Pancreas (tissue), 10 donors: ENCODE measurements at places on chromosomes 2 and 18.
A peak's percentile ranks its signal among the peaks of the same experiment; 100 is the strongest.

DNA sequence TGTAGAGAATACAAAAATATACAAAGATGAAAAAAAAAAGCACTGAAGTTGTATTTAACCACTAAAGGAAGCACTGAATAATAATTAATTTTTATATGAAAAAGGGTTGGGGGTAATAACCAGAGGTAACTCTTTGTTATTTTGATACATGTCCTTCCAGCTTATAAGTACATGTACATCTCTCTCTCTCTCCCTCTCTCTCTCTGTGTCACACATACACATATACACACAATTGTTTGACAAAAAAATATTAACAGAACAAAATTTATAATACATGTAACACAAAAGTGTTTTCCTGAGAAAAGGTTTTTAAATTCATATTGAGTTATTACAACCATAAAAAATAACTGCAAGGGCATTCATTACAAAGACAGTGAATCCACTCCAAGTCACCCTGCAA, 4.6 kb downstream of the WIPF1 start:
- DNase-seq = no peak

DNA sequence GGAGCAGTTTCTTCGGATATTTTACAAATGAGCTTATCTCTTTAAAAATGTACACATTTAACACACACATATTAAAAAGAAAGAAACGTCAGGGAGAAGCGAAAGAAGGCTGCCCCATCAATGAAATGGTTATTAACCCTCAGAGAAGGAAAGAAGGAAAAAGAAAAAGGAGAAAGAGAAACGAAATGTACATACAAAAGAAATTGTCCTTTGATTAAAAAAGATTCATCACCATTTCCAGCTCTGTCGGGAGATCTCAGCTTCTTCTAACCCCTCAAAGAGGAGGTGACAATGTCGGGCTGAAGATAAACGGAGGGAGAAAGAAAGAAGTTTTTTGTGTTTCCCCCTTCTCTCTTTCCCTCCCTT, 1.5 kb downstream of the IKZF2 start:
- DNase-seq = no peak

- no peak for DNase-seq
These were observed 55.0 kb downstream of the EPB41L3 start for GRCh38 chr18:5488844-5489243.

DNA sequence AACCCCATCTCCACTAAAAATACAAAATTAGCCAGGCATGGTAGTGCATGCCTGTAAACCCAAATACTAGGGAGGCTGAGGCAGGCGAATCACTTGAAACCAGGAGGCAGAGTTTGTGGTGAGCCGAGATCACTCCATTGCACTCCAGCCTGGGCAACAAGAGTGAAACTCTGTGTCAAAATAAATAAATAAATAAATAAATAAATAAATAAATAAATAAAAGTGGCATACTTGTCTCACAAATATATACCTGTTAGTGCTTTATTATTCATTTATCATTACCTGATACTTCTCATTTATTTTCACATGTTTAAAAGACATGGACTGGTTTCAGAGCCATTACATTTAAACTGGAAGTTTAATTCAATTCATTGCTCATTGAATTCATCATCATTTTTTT, 491.4 kb upstream of the CDH7 start:
- no peak for DNase-seq

- DNase-seq = peak; percentile 48
These were observed 289.8 kb upstream of the SPRED2 start for GRCh38 chr2:65722028-65722778.

DNA sequence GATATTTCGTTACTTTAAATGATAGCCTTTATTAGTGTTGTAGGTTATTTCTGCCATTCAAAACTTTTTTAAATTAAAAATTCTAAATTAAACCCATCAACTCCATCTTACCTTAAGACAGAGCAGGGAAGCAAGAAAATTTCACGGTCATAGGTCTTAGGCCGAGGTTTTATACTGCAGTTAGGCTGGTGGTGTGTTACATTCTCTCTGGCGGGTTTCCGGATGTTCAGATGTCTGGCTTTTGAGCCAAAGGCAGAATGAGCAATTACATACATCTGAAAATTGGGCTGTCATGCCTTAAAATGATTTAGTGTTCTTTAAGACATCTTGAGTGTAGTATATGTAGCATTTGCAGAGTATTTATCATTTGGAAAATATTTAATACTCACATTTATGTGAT, 27.9 kb downstream of the GLS start:
- DNase-seq = no peak

GRCh38 chr2:16588565-16588964, 77.1 kb downstream of the CYRIA start:
- DNase-seq = no peak

GRCh38 chr2:27494944-27495554, at the start of gene FNDC4:
Gene FNDC4 (minus strand): TSS chr2:27495200. CDS start chr2:27494679, 521 bp downstream.
- DNase-seq = no peak

GRCh38 chr18:72965616-72966015, 97.8 kb upstream of the NETO1 start:
- no peak for DNase-seq

GRCh38 chr2:68970566-68971265, 3.7 kb upstream of the GKN1 start:
- DNase-seq = no peak

DNA sequence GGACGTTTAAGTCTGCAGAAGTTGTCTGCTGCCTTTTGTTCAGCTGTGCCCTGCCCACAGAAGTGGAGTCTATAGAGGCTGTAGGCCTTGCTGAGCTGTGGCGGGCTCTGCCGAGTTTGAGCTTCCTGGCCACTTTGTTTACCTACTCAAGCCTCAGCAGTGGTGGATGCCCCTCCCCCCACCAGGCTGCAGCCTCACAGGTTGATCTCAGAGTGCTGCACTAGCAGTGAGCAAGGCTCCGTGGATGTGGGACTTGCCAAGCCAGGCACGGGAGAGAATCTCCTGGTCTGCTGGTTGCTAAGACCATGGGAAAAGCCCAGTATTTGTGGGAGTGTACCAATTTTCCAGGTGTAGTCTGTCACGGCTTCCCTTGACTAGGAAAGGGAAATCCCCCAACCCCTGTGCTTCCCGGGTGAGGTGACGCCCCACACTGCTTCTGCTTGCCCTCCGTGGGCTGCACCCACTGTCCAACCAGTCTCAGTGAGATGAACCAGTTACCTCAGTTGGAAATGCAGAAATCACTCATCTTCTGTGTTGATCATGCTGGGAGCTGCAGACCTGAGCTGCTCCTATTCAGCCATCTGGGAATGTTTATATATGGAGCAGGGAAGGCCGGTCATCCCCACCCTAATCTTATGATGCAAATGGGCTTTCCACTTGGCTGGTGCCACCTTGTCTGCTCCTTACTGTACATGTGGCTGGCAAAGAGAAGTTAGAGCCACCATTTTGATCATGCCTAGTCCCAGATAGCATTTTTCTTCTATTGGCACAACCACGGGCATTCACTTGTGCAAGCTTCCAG, 156.9 kb upstream of the ITGA6 start:
- peak; percentile 71 for DNase-seq

GRCh38 chr2:33213648-33214047, 262.8 kb upstream of the RASGRP3 start:
- no peak for DNase-seq

- no peak for DNase-seq
These were observed 48.3 kb upstream of the SEMA4C start for GRCh38 chr2:96918092-96918753.

- no peak for DNase-seq
These were observed 62.2 kb downstream of the MAP3K19 start for GRCh38 chr2:134985061-134985460.

DNA sequence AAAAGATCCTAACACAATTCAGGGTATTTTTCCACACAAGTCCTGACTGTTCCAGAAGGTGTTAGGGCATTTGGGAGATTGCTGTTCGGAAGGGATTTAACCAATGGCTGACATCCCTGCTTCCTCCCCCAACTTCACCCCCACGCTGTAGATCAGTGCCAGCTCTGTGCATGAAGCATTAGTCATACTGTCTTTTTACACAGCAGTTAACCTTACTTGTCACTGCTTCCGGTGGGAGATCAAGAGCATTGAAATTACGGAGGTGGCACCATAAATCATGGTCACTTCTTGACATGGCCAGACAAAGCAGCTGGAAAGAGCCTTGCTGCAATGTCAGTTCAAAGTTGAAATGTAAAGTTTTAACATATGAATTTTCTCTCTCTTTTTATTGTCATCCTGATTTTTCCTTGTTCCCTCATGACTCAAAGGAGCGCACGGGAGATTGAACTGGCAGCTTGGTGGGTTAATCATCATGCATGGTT, 70.2 kb downstream of the HRH4 start:
- DNase-seq = no peak

- DNase-seq = no peak
These were observed 355.0 kb upstream of the CHST9 start for GRCh38 chr18:27540111-27540510.

DNA sequence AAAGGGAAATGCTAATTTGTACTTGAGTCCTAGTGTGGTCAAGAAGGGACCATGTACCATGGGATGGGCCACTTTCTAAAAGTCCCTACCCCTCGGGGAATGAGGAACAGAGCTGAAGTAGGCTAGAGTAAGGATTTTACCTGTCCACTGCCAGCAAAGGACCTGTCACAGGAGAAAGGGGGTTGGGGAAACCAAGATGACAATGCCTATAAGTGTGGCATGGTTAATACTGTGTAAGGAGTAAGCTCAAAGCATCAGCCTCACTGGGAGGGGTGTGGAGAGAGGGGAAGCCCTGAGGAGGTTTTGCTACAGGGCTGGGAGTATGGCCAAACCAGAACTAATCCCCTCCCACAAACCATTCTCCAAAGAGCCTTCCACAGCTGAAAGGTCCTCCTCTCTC, 15.8 kb downstream of the GKN2 start:
- no peak for DNase-seq

DNA sequence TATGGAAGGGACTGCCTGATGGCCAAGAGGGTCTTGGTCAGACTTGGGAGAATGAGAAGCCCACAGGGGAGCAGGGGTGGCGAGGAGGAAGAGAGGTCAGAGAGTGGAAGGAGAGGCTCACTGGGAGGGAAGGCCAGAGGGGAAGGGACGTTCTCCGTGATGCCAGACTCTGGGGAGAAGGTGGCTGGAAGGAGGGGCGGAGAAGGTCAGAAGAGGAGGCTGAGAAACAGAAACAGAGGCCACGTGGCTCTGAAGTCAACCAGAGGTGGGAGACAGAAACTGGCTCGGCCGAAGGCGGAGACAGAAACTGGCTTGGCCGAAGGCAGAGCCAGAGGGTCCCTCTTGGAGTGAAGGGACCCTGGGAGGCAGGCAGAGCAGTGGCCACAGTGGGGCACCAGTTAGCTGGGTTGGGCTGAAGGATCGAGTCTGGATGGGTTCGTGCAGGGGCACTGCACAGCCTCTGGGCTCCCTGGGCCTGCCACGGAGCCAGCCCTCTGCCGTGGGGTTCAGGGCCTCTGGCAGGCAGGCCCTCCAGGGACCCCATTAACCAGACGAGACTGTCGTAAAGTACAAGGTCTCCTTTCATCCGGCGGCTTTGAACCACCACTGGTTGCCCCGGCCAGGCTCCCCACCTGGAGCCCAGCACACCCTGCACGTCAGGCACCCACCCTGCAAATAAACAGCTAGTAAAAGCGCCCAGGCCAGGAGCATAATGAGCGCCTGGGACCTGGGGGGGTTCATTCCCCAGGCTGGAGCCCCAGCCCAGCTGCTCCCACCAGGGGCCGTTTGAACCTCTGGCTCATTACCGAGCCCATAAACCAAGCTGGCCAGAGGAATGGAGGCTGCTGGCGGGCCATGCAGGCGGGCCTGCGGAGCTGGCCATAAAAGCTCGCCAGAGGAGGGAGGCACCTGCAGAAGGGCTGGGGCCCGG, 218.8 kb downstream of the DYSF start:
- no peak for DNase-seq
